ENCODE measurements at places on chromosomes 2 and 18. TPM values are rescaled to one million over a fixed set of nuclear protein-coding genes. Genes with fewer than 3 reads are reported as not detected.
A peak's percentile ranks its signal among the peaks of the same experiment; 100 is the strongest.

DNA sequence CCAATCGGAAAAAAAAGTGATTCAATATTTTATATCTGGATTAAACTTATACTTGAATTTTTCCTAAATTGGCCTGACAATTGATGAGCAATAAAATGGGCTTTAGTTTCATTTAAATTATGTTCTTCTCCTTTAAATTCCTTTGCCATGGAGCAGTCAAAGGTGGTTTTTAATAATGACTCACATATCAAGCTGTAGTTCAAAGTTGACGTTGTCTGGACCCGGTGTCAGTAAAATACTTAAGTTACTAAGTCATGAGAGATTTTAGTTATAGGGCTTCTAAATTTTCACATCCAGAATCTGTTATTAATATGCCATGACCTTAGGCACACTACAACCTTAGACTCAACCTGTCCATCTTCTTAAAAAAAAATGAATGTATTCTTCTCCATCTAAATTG is 62.5 kb downstream of the CDH2 start:
- H3K36me3 ChIP-seq: no peaks in the 10 kb centered on the region
- no peak for DNase-seq
- H3K4me3 ChIP-seq: no peak overlapping the region
- H3K4me1 ChIP-seq: peaks cover 45% of the 10 kb centered on the region

- H3K4me1 ChIP-seq: no peaks in the 10 kb centered on the region
- H3K4me3 ChIP-seq: no peak overlapping the region
- no peaks in the 10 kb centered on the region for H3K36me3 ChIP-seq
- no peak for DNase-seq
- no peaks in the 10 kb centered on the region for H3K27me3 ChIP-seq
Measured at GRCh38 chr2:51899643-51900042, 867.7 kb upstream of the NRXN1 start.

- no peak overlapping the region for H3K27ac ChIP-seq
- peak; percentile 43 for DNase-seq
- H3K27me3 ChIP-seq: no peaks in the 10 kb centered on the region
- H3K36me3 ChIP-seq: no peaks in the 10 kb centered on the region
- H3K4me3 ChIP-seq: no peak overlapping the region
Measured at GRCh38 chr2:71070294-71071093, 2.0 kb downstream of the NAGK start.

- no peak overlapping the region for H3K4me3 ChIP-seq
- peaks cover 34% of the 10 kb centered on the region for H3K4me1 ChIP-seq
- H3K27ac ChIP-seq: no peak overlapping the region
- DNase-seq: no peak
Measured at GRCh38 chr18:50341443-50341842, 33.4 kb upstream of the SKA1 start.

DNA sequence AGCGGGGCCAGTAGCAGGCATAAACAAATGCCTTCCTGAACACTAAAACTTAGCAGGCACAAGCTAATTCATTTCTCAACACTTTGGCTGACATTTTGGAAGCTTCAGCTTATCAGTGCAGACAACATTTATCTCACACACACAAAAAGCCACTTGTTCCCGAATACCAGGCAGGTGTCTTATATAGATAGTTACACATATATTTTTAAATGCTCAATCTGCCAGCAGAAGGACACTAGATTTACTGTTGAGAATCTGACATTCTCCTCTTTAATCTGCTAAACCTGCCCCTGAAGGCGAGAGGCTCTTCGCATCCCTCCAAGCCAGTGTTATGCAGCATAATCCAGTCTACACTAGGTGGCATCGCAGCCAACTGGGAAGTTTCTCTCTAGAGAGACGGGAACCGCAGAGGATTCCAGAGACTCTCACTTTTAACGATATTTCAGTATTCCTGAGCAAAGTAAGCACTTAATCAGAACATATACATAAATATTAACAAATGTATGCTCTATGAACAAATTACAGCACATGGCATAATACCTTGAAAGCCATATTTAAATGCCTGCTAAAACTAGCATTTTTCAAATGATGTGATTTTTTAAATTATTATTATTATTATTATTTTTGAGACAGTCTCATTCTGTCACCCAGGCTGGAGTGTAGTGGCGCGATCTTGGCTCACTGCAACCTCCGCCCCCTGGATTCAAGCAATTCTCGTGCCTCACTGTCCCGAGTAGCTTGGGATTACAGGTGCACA is 90.2 kb upstream of the SCG2 start:
- H3K4me1 ChIP-seq: no peaks in the 10 kb centered on the region
- peak; percentile 69 for DNase-seq
- no peaks in the 10 kb centered on the region for H3K36me3 ChIP-seq
- H3K27ac ChIP-seq: no peak overlapping the region
- no peak overlapping the region for H3K4me3 ChIP-seq
- H3K27me3 ChIP-seq: no peaks in the 10 kb centered on the region

GRCh38 chr2:20352230-20352578 is 1.6 kb upstream of the PUM2 start:
- H3K27me3 ChIP-seq: no peaks in the 10 kb centered on the region
- DNase-seq: peak; percentile 34
- H3K4me3 ChIP-seq: peak overlapping the region; percentile 77
- H3K4me1 ChIP-seq: peaks cover 48% of the 10 kb centered on the region
- no peak overlapping the region for H3K27ac ChIP-seq

GRCh38 chr2:209191139-209191538 is 232.7 kb upstream of the MAP2 start:
- no peak for DNase-seq
- no peaks in the 10 kb centered on the region for H3K4me1 ChIP-seq
- no peak overlapping the region for H3K4me3 ChIP-seq
- H3K27ac ChIP-seq: no peak overlapping the region
- no peaks in the 10 kb centered on the region for H3K36me3 ChIP-seq
- no peaks in the 10 kb centered on the region for H3K27me3 ChIP-seq

GRCh38 chr2:9806656-9807055 is 36.6 kb upstream of the TAF1B start:
- DNase-seq: no peak
- no peak overlapping the region for H3K4me3 ChIP-seq
- no peaks in the 10 kb centered on the region for H3K36me3 ChIP-seq
- H3K27me3 ChIP-seq: no peaks in the 10 kb centered on the region

DNA sequence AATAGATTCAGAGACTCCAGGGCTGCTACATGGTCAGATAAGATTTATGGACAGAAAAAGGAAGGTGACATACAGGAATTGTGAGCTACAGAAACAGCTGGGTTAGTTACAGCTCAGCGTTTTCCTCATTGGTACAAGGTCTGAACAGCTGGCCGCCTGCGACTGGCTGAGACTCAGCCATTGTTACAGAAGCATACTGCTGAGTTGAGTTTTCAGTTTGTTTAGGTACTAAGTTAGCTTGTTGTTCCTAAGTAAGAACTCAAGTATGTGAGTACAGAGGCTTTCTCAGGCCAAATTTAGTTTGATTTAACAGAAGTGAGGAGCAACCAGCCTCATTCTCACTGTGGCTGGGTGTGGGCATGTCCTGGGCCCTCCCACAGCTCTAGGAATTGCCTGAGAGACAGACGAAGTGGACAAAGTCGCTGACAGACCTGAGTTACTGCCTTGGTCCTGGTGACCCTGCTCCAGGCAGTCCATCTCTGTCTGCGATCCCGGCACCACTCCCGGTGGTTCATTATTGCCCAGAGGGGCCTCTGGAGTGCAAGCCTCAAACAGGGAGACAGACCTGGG is 27.8 kb upstream of the RHOB start:
- peak overlapping the region; percentile 71 for H3K27ac ChIP-seq
- DNase-seq: peak; percentile 67
- H3K36me3 ChIP-seq: no peaks in the 10 kb centered on the region
- H3K4me1 ChIP-seq: peaks cover 18% of the 10 kb centered on the region

DNA sequence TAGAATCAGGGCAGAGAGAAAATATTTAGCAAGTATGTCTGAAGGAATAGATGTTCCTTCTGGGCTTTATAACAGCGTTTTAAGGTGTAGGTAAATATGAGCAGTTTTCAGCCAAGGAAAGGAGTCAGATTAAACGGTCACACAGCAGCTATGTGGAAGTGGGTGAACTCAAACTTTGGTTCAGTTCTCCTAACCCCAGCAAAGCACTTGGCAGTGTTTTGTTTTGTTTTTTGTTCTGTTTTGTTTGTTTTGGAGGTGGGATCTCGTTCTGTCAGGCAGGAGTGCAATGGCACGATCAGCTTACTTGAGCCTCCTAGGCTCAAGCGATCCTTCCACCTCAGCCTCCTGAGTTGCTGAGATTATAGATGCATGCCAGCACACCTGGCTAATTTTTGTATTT is 24.6 kb downstream of the TANC1 start:
- no peaks in the 10 kb centered on the region for H3K36me3 ChIP-seq
- no peak overlapping the region for H3K27ac ChIP-seq
- DNase-seq: no peak
- no peaks in the 10 kb centered on the region for H3K27me3 ChIP-seq
- peaks cover 10% of the 10 kb centered on the region for H3K4me1 ChIP-seq

DNA sequence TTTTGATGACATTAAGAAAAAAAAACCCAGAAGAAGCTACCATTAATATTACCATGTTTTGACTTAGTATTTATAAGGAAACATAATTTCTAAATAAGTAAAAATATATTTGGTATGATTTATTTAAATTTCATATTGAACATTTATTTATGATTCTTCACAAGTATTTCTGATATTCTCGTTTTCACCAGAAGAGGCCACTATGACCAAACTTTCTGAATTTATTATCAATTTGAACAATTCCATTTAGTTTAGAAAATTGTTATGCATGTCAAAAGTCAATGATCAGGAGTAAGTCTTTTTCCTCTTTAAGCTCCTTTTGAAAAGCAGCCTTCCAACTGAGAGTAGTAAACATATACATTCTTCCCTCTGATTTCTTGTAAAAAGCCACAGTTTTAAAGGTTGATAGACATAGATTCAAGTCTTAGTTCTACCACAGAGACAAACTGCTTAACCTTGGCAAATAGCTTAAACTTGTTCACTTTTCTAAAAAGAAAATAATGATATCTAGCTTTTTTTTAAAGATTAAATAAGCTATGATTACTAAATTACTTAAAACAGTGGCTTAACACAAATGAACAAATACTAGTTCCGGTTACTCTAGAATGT is 329.9 kb downstream of the TRIB2 start:
- DNase-seq: no peak
- H3K27me3 ChIP-seq: no peaks in the 10 kb centered on the region
- no peaks in the 10 kb centered on the region for H3K36me3 ChIP-seq
- no peaks in the 10 kb centered on the region for H3K4me1 ChIP-seq

- H3K4me3 ChIP-seq: no peak overlapping the region
- H3K36me3 ChIP-seq: no peaks in the 10 kb centered on the region
- no peak for DNase-seq
- H3K27me3 ChIP-seq: no peaks in the 10 kb centered on the region
- H3K4me1 ChIP-seq: peaks cover 9% of the 10 kb centered on the region
Measured at GRCh38 chr2:234026693-234027254, 23.7 kb upstream of the SPP2 start.

- no peaks in the 10 kb centered on the region for H3K27me3 ChIP-seq
- no peak for DNase-seq
- no peak overlapping the region for H3K27ac ChIP-seq
- H3K4me1 ChIP-seq: no peaks in the 10 kb centered on the region
- H3K36me3 ChIP-seq: no peaks in the 10 kb centered on the region
- no peak overlapping the region for H3K4me3 ChIP-seq
Measured at GRCh38 chr2:158667586-158667985, 127.5 kb upstream of the DAPL1 start.

DNA sequence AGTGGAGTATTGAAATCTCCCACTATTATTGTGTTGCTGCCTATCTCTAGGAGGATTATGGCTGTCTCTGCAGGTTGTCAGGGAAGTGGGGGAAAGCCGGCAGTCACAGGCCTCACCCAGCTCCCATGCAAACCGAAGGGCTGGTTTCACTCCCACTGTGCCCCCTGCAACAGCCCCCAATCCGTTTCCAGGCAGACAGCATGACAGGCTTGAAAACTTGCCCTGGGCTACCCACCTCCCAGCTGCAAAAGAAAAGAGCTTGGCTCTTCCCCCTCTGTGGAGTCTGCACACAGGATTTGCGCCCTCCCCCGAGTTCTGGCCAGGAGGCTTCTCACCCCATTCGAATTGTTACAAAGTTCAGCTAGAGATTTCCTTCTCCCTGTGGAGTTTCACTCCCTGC is 87.4 kb upstream of the MSTN start:
- no peak overlapping the region for H3K4me3 ChIP-seq
- no peak for DNase-seq
- no peaks in the 10 kb centered on the region for H3K36me3 ChIP-seq
- no peaks in the 10 kb centered on the region for H3K27me3 ChIP-seq
- peaks cover 8% of the 10 kb centered on the region for H3K4me1 ChIP-seq

- no peaks in the 10 kb centered on the region for H3K27me3 ChIP-seq
- no peak overlapping the region for H3K4me3 ChIP-seq
- no peak for DNase-seq
- H3K27ac ChIP-seq: no peak overlapping the region
- H3K36me3 ChIP-seq: no peaks in the 10 kb centered on the region
Measured at GRCh38 chr2:149098701-149099100, 60.2 kb downstream of the LYPD6B start.

Gene TMEM37
- 1.0 TPM for total RNA-seq

Gene POTEI
- 1.8 TPM for total RNA-seq

Gene IL37
- not detected for total RNA-seq

Gene NMUR1
- 0.52 TPM for total RNA-seq

Gene SLC14A1
- total RNA-seq: not detected

Gene CCDC148
- 9.3 TPM for total RNA-seq

Gene MAB21L4
- not detected for total RNA-seq

Gene TRPM8
- total RNA-seq: 4.9 TPM

Gene GMCL1
- total RNA-seq: 23.1 TPM

Gene PECR
- total RNA-seq: 21.2 TPM

Gene TUBA4B
- total RNA-seq: not detected

Gene ITM2C
- total RNA-seq: 146 TPM

Gene PFN4
- total RNA-seq: 0.43 TPM
